Lung (tissue), 17 donors: ENCODE measurements at places on chromosomes 7 and 10. TPM values are rescaled to one million over a fixed set of nuclear protein-coding genes. Genes with fewer than 3 reads are reported as not detected.

The FAM221A gene
- polyA plus RNA-seq = 9.5 TPM

The FAM25G gene
- polyA plus RNA-seq = not detected

DNA sequence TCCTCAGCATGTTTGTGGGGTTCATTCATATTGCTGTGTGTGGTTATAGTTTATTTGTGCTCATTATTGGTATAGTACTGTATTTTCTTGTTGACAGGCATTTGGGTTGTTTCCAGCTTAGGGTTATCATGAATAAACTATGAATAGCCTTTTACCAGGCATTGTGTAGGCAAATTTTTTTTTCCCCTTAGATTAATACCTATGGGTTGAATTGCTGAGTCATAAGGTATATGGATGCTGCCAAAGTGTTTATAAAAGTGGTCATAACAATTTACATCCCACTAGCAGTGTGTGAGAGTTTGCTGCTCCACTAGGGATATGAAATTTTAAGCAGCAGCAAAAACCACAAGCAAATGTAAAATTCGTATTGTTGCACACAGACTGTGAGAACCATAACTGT, 175.0 kb downstream of the PLPP4 start:
- DNase-seq = no peak

- peak; percentile 80 for DNase-seq
Observed at GRCh38 chr7:4681886-4682620, at the start of gene FOXK1. FOXK1 (plus strand) TSS chr7:4682295; CDS start chr7:4682309, 14 bp downstream.

DNA sequence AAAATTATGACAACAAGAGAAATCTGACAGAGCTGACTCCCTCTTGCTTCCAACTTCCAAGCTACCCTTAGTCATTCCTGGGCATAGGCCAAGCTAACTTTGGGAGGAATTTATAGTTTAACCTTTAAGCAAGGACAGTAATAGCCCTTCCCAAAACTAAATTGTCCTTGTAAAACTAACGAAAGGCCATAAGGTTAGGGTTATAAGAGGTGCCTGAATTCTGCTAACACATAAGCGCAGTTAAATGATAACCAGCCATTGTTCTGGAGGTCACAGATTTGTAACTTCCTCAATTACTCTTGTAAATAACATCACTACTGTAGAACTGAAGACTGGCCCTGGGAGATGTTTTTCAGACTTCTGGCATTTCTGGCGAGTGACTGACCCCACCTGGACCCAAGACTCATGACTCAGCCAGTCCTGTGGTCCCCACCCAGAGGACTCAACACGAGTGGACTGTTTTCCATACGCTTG, 481.2 kb downstream of the KCNMA1 start:
- DNase-seq = no peak

DNA sequence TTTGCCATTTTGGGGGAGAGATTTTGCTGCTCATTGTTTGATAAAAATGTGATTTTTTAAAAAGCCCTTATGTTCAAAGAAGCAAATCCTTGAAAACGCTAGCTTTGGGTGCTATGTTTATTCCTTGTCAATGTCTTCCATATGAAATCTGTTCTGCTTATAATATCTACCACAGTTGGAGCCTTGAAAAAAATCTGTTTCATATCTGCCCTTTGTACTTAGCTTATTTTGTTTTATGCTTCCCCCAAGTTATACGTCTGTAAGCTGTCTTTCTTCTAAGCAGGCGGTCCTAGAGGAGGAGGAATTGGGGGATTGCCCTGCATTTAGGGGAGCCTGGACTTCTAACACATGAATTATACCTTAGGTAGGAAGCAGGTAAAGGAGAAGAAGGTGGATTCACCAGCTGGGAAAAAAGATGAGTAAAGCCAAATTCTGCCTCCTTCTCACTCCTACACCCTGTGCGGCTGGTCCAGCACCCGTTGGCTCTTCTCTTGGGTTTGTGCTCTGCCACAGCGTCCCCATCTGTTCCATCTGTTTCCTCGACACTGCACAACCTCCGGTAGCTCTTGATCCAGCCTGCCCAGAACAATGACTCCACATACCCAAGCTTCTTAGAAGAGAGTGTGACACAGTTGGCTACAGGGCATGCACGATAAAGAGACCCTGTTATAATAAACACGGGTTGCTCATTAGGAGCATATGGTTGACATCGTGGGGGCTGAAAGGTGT, 31.9 kb upstream of the NEUROD6 start:
- no peak for DNase-seq

DNA sequence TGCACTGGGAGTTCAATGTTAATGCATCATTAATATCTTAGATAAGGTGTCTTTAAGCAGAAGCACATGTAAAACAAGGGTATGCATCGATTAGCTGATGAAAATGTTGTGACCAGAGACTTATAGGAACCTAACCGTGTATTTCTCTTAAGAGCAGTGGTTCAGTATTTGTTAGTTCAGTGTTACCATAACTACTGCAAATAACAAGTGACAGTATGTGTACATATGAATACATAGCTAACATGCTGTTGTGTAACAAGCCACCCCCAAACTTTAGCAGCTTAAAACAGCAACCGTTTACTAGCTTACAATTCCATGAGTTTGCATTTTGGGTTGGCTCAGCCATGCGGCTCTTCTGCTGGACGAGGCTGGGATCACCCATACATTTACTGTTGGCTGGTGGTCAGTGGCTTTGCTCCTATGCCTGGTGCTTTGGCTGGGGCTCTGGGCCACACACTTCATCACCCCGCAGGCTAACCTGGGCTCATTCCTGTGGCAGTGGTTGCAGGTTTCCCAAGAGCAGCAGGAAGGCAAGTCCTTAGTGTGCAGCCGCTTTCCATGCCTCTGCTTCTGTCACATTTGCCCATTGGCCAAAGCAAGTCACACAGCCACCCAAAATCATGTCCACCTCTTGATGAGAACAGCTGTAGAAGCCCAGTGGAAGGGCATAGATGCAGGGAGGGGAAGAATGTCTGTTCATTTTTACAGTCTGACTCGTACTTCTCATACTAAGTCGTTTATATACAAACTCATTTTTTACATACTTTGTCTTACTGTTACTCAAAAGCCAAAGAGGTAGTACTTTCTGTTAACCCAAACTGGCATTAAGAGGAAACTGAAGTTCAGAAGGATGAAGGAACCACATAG, 103.3 kb upstream of the GATA3 start:
- no peak for DNase-seq

DNA sequence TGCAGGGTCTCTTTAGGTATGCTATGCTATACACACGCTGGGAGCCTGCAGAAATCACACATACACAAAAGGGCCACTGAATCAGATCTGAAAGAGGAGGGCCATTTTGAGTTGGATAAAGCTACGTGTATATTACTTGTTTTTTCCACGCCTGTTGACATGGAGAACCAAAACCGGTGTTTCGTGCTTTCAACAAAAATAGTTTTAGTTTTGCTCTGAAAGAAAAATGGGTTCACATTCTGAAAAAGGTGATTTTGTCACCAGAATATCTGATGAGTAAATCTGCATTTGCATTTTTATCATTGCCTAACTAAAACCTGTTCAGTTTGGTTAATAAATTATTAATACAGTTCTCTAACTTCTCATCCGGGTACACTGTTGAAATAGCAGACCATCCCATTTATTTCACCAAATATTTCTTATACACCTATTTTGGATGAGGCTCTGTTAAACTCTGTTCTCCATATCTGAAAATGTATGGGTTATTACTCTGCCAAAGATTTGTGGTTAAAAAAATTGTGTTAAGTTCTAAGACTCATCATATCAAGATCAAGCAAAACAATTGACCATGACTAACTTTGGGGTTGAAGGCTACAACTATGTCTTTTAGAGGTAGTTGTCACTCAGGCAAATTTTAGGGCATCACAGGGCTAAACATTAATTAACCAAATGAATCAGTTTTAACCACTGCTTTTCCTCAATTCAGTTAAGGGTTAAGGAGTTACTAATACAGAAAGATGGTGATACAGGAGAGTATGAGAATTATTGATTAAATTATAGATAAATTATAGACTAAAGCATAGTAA, 101.2 kb upstream of the RPA3 start:
- no peak for DNase-seq

DNA sequence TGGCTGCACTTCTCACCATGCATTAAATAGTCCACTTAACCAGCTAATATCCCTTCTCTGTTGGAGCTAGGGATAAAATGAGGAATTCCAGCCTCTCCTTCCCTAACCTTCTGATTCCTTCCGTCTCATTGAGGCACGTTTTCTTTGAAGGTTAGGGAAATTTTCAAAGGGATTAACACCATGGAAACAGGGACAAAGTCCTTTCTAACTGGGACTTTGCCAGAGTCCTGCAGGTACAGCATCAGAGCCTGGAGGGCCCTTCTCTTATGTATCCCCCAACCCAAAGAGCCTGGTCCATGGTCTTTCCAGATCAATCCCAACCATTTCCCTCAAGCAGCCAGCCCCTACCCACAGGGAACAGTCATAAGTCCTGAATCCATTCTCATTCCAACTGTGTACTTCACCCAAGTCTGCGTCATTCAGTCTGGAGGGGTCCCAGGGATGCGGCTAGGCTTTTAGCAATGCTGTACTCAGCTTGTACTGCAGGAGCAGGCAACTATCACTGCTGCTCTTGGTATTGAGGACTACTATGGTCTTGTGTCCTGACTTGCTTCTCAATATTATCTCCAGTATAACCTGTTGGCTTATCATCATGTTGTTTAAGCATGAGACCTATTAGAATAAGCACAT, 34.6 kb upstream of the CROT start:
- no peak for DNase-seq

GRCh38 chr10:90960355-90960814, 39.5 kb upstream of the ANKRD1 start:
- DNase-seq = no peak

DNA sequence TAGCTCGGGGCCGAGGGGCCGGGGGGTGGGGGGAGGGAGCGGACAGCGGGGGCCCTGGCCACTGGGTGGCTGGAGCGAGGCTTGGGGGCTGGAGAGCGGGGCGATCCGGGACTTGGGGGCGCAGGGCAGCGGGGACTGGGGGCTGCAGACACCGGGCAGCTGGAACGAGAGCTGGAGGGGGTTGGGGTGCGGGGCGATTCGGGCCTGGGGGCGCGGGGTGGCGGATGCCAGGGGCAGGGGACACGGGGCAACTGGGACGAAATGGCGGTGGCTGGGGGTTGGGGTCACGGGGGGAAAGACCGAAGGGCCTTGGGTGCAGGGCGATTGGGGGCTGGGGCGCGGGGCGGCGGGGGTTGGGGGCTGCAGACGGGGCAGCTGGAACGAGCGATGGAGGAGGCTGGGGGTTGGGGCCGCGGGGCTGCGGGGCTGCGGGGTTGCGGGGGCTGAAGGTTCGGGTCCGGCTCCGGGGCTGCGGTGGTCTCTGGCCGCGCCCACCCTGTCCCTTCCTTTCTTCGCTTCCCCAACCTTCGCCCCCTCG, 590 bp downstream of the COL26A1 start:
- DNase-seq = no peak

DNA sequence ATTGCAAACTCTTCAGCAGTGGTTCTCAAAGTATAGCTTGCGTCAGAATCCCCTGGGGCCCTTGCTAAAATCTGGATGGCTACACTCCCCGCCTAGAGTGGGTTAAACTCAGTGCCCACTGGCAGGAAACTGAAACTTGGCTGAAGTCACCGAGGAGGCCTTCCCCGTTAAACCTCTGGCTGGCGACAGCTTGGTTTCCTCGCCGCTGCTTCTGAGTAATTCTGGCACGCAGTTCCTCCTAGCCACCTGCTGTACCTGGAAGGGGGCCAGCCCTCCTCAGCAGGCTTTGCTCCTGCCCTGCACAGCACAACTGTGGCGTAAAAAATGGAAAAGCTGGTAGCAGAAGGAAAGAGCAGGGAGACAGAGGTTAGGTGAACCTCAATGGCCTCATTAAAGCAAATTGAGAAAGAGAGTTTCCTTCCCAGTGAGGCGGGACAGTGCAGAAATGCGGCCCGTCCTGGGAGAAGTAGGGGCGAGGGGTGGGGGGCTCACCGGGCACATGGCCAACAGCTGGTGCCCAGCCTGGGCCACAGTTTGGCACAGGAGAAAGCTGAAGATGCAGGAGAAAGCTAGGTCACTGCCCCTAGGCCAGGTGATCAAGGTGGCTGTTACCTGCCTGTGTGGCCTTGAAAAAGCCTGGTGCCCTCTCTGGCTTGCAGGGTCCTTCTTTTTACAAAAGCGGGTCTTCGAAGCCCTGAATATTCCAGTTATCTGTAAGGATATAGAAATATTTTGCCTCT, 46.6 kb downstream of the ALOX5 start:
- peak; percentile 75 for DNase-seq

DNA sequence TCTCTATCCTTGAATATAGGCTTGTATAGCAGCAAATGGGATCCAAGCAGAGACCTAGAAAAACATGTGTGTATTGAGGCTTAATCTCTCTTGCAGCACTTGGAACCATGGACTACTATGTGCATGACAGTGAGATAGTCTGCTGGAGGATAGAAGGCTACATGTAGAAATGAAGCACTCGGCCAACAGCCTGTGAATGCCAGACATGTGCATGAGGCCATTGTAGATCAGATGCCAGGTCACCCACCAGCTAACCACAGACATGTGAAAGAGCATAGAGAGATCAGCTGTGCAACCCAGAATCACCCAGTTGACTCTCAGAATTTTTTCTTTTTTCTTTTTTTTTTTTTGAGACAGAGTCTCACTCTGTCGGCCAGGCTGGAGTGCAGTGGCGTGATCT, 90.9 kb downstream of the NT5C2 start:
- no peak for DNase-seq

GRCh38 chr10:13404305-13404759, 56.2 kb upstream of the SEPHS1 start:
- peak; percentile 4 for DNase-seq

DNA sequence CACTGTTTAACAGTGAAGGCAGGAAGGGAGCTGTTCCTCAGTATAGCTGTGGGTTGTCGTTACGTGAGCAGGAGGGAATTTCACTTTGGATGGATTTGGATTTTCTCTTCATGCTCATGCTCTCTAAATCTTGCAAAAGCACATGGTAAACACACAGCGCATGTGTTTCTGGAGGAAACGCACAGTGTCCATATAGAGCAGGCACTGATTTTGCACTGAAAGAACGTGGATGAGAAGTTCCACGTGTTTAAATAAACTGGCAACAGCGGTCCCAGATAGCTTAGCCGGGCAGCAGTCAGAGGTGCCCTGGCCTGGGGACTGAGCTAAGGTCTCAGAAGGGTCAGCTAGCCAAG, 188.6 kb downstream of the MGMT start:
- no peak for DNase-seq

DNA sequence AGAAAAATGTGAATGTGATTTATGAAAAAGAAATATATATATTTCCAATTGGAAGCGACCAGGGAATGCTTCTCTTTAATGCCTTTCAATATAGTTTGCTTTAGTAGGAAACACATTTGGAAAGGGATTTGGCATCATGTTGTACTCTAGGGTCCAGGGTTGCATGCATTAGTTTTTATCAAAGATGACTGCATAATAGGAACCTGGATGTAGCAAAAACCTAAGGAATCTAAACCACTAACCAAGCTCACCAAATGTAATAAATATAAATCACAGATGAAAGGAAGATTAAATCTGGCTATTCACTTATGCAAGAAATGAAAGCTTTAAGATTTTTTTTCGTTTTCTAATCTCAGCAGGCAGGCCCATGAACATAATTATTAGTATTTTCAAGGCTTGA, 120.0 kb downstream of the ATXN7L1 start:
- no peak for DNase-seq

GRCh38 chr10:132804785-132805426, 19.0 kb upstream of the NKX6-2 start:
- no peak for DNase-seq

- DNase-seq = no peak
Observed at GRCh38 chr10:17747883-17748550, 4.0 kb upstream of the TMEM236 start.
